ENCODE measurements at places on chromosomes 12 and 14.

DNA sequence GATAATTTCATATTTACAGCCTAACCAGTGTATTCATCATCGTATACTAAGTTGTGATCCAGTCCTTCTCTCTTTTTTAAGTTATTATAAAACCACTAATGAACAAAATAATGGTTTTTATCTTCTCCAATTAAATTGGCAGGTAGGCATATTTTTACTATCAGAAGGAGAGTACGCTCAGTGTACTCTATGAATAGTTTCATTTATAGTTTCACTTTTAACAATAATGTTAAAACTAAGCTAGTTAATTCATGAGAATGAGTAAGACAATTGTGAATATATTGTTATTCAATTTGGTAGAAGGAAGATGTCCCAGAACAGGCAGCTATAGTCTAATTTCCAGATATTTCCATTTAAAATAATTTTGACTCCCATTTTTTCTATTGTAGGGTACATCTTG is 277.1 kb downstream of the RASSF9 start:
- DNase-seq = no peak

DNA sequence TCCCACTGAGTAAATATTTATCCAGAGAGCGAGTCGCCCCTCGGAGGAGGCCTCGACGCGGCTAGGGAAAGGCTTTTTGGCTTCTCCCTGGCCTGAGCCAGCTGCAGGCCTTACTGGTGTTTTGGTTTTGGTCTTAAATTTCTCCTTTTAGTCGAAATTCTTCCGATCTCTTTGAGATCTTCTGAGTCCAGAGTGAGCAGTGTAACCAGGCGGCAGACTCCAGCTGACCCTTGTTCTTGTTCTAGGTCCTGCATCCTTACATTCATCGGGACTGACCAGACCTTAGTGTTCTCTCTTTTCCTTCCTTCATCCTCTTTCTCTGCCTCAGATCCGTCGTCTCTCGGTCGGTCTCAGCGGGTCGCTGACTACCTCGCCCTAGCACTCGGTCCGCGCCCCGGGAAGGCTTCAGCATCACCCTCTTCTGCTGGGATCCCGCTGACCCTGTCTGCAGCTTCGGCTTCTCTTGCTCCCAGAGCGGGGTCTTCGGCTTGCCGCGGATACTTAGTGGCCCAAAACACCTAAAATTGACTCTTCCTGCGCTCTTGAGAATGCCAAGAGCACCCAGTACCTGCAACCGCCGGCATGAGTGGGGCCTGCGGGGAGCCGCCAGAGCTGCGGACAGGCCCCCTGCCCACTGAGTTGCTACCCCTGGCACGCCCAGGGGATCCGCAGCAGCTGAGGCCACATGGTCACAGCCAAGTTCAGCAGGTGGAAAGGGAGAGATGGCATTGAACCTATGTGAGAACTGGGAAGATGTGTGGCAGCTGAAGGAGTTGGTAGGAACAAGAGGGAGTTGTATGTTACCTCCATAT is 2.4 kb upstream of the PAX9 start:
- DNase-seq = no peak

- DNase-seq = no peak
Measured at GRCh38 chr12:104538891-104539462, 82.2 kb downstream of the CHST11 start.

- peak; percentile 4 for DNase-seq
Measured at GRCh38 chr12:92467886-92468285, 234.9 kb upstream of the PLEKHG7 start.

DNA sequence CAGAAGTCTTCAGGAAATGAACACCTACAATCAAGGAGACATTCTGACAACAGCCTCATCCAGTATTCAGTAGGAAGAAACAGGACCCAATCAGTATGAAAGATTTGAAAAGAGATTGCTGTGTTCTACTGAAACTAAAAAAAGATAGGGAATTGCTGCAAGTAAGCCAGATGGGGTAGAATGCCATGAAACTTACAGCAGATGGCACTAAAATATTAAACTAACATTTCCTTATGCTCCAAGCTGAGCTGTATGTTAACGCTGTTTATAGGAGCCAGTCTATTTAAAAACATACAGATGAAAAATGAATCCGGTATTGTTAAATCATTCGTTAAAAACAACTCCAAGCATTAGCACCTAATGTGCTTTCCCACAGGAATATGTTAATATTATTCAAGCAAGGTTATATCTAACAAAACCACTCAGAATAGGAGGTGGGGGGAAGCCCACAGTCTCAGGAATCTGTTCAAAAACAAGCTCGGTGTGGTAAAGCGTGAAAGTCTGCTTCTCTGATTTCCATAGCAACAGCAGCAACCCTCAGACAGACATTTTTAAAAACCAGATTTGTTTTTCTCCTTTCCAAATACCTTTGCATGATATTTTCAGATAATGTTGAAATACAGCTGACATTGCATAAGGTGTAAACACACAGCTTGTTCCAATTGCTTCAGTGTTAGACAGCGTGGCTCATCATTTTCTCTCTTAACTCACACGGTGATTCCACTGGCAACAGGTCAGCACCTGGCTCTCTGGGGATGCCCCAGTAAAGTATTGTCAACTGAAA is 131.4 kb upstream of the CCDC175 start:
- DNase-seq = no peak

- no peak for DNase-seq
Measured at GRCh38 chr12:110760204-110760609, 17.5 kb upstream of the PPP1CC start.

GRCh38 chr12:65694130-65694529 is 130.2 kb upstream of the HMGA2 start:
- no peak for DNase-seq

GRCh38 chr14:97380539-97380941 is 583.4 kb downstream of the VRK1 start:
- DNase-seq = peak; percentile 50

- peak; percentile 64 for DNase-seq
Measured at GRCh38 chr14:36996133-36996856, 176.1 kb downstream of the SLC25A21 start.

DNA sequence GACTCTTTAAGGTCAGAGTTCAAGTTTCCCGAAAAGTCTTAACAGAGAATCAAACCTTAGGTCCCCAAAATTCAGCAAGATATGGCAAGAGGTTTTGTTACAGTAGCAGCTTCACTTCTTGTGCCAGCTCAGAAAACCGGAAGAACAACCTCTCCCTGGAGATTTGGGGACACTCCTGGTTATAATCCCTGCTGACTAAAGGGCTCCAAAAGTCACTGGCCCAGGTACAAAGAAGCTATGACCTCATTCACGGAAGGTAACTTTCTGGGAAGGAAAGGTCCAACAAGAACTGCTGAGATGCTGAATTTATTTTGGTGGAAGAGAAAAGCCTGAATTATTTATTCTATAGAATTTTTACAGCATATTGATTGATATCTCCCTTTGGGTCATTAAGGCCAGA is 55.6 kb upstream of the DIO2 start:
- DNase-seq = no peak

- DNase-seq = no peak
Measured at GRCh38 chr14:99862136-99862535, 68.9 kb downstream of the EML1 start.

- DNase-seq = peak; percentile 56
Measured at GRCh38 chr12:51631591-51631990, 40.6 kb downstream of the SCN8A start.

DNA sequence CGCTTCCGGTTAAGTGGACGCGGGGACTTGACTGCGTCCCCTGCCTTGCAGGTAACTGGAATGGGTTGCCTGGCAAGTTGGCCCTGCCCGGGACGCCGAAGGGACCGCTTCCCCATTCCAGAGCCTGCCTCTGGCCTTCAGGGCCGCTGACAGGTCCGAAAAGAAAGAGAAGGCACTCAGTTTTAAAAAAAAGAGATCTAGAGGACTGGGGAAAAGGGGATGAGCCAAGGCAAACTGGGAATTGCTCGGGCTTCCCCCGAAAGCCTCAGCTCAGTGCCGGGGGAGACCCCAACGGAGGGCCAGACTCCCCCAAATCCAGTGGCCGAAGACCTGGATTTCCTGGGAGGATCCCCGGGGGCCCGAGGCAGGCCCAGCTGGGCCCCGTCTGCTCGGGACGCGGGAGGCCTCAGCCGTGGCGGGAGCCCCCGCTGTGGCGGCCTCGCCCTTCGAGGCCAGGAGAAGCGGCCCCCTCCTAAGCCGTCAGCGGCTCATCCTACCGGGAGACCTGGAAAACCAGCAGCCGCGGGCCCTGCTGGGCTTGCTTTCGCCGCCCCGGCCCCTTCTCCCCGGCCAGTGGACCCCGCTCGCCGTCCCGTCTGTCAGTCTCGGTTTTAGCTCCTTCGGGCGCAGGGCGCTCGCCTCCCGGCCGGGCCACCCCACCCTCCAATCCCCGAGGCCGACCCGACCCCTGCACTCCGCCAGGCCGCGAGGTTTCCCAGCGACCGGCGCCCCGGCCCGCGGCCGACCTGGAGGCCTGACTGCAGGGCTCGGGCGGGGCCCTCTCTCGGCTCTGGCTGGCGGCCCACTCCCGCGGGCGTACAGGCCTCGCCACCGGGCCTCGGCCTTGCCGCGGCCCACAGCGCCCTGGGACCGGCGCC is 12.5 kb downstream of the OTX2 start:
- DNase-seq = no peak

DNA sequence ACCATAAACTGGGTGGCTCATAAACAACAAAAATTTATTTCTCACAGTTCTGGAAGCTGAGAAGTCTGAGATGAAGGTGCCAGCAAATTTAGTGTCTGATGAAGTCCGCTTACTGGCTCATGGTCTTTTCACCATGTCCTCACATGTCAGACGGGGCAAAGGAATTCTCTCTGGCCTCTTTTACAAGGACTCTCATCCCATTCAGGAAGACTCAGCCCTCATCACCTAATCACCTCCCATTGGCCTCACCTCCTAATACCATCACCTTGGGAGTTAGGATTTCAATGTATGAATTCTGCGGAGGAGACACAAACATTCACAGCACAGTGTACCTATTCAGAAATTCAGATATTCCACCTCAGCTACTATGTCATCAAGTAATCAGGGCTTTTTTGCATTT is 357.6 kb downstream of the PAWR start:
- DNase-seq = no peak

GRCh38 chr12:128971802-128972201 is 118.5 kb downstream of the GLT1D1 start:
- no peak for DNase-seq

- no peak for DNase-seq
Measured at GRCh38 chr14:22433069-22433468, 156.0 kb downstream of the DAD1 start.
